ENCODE measurements at places on chromosomes 16 and 17.

DNA sequence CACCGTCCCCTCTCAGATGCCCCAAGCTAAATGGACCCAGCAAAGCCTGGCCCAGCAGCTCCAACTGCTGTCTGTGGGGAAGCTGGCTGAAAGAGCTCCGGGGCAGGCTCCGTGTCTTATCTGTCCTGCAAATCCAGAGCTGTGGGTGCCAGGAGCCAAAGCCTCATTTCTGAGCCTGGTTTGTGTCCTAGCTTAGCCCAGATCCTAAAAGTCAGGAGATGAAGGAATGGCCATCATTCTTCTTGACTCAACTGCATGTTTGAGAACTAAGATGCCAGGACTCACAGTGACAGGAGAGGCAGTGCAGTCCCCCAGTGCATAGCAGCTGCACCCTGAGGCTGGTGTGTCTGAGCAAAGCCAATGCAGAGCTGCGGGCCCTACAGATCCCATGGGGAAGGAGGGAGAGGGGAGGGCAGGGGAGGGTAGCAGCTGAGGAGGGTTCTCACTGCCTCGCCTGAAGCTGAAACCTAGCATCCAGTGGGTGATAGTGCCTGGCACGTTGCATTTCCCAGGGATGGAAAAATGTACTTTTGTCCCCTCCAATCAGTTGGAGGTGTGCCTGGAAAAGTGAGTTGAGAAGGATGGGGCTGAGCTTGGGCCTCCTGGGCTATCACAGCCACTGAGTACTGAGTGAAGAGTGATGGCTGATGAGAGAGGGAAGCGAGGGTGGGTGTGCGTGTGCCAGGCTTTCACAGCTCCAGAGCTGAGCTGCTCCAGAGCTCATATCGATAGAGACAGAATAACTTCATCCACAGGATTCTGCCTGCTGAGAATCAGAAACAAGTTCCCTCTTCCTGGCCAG lies 24.5 kb upstream of the CD300E start:
- no peak for DNase-seq

DNA sequence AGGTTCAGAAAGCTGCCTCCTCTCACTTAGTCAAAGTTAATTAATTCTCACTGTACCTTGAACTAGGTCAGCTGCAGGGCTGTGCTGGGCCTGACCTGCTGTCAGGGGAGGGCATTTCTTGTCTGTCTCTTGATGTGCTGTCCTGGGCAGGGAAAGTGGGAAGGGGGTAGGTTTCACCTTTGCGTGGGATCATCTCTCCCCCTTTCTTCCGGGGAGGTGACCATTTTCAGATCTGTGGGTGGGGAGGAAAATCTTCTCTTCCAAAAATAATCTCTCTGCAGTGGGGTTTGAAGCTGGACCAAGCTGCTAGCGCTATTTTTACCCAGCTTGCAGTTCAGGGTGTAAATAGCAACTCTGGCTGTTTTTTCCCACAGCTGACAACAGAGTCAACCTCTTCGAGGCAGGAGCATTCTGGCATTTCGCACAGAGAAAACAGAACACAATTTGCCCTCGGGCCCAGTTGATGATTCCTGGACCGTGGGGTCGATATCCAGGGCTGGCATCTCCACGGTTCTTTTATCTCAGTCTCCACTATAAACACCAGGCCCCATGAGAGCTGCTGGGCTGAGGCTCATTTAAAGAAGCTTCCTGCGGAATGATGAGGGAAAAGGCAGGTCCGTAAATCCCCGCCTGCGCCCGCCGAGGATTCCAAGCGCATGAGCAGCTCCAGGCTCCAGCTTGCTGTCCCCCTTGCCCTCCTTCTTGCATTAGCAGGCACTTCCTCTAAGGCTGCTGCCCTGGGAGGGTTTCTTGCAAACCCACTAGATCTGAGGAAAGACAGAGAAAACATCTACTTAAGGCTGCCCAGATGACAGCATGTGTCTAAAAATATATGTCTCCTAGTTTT lies 93.9 kb downstream of the YPEL2 start:
- DNase-seq, result no peak

GRCh38 chr16:69123910-69124309 lies 8.5 kb downstream of the CHTF8 start:
- DNase-seq, result no peak

DNA sequence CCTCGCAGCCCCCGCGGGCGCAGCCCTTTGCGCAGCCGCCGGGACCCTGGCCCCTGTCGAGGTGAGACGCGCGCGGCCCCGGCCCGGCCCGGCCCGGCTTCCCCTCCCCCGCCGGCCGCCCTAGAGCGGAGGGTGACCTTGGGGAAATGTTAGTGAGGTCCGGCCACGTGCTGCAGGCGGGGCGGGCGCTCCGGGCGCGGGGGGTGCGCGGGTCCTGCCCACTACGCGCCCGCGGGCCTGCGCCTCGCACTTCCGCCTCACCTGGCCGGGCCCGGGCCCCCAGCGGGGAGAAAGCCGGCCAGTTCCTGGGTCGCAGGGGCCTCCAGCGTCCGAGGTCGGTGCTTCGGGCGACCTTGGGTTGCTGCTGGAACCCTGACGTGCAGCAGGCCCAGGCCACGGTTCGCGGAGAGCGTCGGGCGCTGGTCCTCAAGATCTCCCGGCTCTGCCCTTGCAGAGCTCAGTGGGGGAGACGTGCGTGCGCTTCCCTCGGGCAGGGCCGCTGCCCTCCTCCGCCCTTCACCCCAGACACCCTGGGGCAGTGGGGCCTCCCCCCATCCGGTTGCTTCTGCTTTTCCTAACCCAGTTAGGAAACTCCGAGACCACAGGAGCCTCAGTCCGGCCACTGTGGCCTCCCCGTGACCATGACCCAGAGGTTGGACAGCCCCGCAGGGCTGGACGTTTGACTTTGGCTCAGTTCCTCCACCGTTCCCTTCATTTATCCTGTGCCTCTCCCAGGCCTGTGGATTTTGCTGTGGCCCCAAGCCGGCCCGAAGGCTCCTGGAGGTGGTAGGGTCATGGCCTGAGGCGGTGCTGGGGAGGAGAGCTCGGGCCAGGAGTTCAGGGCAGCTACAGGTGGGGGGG lies 791 bp downstream of the MCRIP2 start:
- peak; percentile 73 for DNase-seq

DNA sequence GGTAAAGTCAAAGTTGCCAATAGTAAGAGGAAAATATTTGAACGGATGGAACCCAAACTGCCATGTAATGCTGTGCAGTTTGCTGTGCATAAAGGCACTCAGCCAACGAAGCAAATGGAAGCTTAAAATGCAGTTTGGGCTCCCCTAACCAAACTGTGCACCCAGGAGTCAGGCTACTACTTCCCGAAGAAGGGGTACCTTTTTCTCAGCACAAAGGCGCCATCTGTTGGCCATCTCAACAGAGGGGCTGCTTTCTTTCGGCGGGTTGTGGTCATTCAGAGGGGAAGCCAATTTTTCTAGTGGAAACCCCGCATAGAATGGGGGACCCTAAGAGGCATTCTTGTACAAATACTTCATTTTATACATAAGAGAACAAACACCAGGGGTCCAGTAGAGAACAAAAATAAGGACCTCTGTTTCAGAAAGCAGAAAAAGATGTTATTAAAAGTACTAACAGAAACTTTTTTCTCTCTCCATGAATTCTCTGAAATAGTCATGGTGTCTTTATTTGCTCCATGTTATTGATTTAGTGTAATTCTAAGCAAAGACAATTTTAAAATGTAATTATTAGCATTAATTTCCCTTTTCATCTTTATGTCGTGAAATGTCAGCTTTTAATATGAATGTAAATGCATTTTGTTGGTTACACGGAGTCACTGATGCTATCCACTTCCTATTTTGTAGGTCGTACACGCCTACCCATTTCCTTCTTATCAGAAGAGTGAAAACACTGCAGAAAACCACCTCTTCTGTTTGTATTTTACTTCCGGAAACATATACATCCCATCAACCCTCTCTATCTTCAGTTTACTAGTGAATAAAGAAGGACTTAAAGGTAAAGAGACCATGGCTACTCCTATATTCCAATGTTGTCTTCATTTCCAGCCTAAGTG lies 453.3 kb downstream of the KCNJ2 start:
- no peak for DNase-seq

DNA sequence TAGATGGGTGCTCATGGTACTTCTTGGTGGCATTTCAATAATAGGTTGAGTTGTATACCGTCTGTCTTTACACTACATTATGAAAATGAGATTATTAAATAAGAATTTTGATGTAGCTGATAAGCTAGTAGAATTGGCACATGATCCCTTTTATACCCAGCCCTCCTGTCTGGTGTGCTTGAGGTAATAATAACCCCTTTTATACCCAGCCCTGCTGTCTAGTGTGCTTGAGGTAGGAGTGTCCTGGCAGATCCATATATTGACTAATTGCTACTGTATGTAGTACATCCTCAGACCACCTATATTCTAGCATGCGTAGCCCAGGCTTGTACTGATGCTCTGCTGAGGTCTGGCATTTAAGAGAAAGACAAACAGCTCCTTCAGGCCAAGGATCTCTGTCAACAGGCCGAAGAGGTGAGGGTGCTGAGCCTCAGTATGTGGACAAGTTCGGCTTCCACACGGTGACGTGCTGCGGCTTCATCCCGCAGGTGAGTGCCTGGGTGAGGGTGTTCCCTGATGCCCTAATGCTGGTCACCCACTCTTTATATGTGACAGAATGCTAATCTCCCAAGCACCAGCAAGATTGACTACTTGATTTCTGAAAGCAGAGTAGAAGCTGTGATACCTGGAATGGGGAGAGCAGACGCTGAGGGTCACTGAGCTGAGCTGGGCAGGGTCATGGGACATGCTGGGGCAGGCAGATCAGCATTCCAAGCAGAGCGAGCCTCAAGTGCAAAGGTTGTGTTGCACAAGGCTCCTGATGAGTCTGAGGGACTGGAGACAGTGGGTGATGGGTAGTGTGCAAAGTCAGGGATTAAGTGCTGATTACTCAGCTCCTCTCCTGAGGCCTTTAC lies 5.7 kb downstream of the FN3K start:
- no peak for DNase-seq

DNA sequence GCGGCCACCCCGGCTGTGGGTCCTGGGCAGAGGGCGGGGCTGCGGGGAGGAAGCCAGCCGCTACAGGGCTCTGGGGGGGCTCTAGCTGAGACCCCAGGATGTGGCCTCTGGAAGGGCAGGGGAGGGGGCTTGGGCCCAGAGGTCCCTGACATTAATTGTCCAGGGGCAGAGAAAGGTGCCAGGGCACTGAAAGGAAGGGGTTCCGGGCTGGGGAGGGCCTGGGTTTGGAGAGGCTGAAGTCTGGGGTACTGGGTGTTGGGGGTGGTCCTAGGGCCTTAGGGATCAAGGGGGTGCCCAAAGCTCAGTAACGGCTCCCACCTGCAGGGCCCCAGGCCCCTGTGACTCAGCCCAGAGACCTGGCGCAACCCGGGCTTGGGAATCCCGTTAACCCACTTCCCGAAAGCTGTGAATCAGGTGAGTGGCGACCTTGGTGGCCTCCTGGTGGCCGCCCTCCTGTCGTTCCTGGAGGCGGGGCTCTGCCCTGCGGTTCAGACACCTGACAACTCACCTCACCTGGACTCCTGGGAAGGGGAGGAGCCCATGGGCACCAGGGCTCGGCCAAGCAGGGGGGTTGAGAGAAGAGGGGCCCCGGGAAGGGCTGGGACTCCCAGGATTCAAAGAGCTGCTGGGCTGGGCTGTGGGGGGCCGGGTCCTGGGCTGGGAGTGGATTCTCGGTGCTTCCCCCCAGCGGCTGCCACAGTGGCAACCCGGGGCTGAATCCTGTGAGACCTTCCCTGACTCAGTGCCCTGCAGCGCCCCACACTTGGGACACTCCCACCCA lies 465 bp upstream of the PRSS22 start:
- no peak for DNase-seq

Measured in GM12892 (cell line).